ENCODE measurements at places on chromosomes 2 and 18. TPM values are rescaled to one million over a fixed set of nuclear protein-coding genes. Genes with fewer than 3 reads are reported as not detected.

GRCh38 chr2:12514631-12515437 is 201.9 kb upstream of the TRIB2 start:
- ATAC-seq: no peak

DNA sequence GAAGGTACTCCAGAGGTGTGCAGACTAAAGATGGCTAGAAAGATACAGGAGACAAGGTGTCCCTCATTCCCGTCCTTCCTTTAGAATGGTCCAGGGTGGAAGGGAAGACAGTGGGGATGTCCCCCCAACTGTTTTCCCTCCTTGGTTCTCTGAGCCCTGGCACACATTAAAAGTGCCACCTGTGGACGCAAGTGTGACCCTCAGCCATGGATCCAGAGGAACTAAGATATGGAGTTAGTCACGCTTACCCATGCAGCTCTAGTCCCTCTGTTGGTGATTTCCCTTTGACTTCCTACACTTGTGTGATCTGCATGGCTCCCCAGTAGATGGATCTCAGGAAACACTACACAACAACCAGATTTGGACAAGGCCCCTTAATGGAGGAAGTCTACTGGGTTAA is 113.1 kb upstream of the SRD5A2 start:
- ATAC-seq: no peak

- no peak for ATAC-seq
Observed at GRCh38 chr2:142721015-142721414, 156.4 kb upstream of the KYNU start.

DNA sequence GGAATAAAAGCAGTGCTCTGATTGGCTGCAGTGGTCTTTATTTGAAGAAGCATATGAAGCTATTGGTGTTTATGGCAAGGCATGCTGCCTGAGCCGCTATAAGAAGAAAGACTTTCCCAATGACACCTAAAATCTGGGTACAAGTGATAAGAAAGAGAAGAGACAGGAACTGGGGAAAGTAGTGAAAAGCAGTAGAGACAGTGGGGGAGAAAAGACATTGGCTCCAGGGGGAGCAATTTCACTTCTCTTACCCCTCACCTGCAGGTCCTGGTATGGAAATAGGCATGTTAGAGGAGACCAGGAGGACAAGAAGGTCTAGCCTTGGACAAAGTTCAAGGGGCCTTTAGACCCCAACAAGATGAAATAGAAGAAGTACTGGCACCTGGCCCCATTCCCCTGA is 47.1 kb downstream of the PLCL1 start:
- no peak for ATAC-seq

DNA sequence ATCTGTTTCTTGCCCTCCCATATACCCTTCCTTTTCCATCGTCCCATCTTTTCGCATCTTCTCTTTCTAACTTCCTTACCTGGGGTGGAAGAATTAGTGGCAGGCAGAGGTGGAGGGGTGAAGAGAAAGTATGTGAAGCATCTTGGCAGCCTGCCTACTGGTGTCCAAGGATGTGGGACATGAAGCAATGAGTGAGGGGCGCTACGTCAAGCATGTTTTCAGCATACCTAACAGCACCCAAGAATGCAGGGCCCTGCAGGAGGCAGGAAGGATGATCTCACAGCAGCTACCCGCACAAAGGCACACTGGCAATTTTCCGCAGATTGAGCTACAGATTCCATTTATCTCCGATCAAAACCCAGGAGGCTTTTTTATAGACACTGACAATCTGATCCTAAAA is 42.2 kb downstream of the METTL4 start:
- no peak for ATAC-seq

DNA sequence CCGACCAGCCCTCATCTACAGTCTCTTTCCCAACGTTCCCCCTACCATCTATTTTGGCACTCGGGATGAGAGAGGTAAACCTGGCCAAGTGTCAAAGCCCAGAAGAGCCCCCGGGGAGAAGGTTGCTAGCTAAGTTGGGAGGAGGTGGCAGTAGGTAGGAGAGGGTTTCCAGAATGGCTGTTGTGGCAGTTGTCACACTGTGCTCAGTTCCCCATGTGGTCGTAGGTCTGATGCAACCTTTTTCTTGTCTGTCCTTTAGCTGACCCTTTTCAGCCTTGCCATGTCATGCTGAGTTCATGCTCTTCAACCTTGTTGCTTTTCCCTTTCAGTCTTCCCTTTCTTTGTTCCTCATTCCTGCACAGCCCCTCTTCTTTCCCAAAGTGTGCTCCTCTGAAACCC is 34.5 kb downstream of the TTLL4 start:
- peak; percentile 28 for ATAC-seq

DNA sequence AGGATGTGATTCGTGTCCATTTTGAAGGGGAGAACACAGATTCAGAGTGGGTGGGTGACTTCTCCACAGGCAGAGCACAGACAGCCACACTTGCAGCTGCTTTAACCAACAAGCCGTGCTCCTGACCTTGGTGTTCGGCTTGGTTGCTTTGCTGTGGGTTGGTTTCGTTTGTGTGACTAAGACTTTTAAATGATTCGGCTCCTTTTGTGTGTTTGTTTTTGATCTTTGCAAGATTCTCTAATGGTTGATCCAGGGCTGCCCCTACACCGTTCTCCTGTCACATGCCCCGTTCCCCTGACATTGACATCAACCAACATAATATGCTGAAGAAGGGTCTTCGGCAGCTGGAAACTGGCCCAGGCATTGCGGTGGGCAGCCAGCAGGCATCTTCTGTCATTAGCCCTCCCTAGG is 95.9 kb upstream of the MBOAT2 start:
- no peak for ATAC-seq

The MC5R gene
- 0.28 TPM for total RNA-seq

All from esophagus mucosa (tissue), 1 donor.